Skeletal muscle cell (primary cell): ENCODE measurements at places on chromosomes 5 and 9.
A peak's percentile ranks its signal among the peaks of the same experiment; 100 is the strongest.

GRCh38 chr9:98603821-98604383, 104.8 kb downstream of the GABBR2 start:
- DNase-seq: peak; percentile 26

DNA sequence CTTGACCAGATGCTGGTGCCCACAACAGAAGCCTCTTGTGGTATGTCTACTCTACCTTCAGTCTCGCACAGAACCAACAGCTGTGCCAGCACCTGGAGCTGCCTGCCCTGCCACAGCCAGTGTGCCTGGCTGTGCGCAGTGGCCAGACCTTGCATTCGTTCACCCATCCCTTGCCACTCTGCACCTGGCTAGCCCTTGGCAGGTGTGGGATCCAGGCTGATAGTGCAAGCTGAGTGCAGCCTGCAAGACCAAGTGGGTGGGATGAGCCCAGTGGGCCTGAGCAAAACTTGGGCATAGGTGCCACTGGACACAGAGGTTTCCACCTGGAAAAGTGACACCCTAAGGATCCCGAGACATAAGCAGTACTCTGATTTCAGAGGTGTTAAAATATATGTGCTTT, 108.2 kb downstream of the ST8SIA4 start:
- no peak for DNase-seq

- no peak for DNase-seq
These were observed 10.2 kb downstream of the RECK start for GRCh38 chr9:36046923-36047322.

GRCh38 chr5:149632311-149633251, 51.3 kb downstream of the ARHGEF37 start:
- DNase-seq: peak; percentile 59

- DNase-seq: no peak
These were observed 96.9 kb upstream of the RASA1 start for GRCh38 chr5:87170799-87171198.

DNA sequence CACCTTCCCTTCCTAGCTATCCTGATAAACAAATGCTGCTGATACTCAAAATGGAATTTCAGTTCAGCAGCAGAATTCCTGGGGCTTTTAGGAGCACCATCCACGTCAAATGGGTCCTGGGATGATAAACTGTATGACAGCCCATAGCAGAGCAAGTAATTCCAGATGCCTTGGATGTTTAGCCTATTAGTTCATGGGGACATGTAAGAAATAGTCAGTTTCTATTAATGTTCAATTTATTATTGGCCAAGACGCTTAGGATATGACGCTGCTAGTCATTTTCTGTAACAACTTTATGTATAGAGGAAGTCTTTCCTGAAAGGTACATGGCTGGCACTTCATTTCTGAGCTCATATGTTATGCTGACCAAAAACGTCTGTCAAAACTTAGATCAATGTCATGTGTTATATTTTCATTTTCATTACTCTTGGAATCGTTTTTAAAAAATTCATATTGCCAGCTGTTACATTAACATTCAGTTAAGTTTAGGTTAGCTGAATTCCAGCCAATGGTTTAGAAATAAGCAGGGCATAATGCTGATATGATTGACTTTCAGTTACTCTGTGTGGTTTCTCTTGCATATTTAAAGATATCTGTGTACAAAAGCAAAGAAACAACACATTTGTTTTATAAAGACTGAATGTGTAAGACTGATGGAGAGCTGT, 243.8 kb downstream of the CSNK1G3 start:
- peak; percentile 58 for DNase-seq

- DNase-seq: no peak
These were observed 326.8 kb upstream of the SLC30A5 start for GRCh38 chr5:68766952-68767464.

DNA sequence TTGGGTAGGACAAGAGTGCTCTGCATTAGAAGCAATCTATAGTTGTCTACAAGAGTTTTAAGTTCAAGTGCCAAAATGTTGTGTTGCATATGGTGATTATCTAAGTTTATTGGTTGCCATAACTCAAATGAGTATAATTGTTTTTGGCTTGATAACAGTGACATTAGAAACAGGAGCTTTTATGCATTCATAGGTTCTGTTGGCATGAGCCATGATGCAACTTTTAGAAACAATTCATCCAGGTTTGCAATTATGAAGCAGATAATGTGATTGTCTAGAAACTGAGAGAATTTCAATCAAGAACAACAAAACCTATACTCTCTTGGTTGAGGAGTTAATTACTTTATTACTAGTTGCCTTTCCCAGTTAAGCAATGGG, 137.0 kb downstream of the PBX3 start:
- DNase-seq: no peak

GRCh38 chr5:38069360-38069759, 189.0 kb upstream of the EGFLAM start:
- no peak for DNase-seq

- DNase-seq: no peak
These were observed 1.8 kb downstream of the RALGDS start for GRCh38 chr9:133119103-133119845.

GRCh38 chr5:98905857-98906688, 22.7 kb downstream of the CHD1 start:
- DNase-seq: no peak

DNA sequence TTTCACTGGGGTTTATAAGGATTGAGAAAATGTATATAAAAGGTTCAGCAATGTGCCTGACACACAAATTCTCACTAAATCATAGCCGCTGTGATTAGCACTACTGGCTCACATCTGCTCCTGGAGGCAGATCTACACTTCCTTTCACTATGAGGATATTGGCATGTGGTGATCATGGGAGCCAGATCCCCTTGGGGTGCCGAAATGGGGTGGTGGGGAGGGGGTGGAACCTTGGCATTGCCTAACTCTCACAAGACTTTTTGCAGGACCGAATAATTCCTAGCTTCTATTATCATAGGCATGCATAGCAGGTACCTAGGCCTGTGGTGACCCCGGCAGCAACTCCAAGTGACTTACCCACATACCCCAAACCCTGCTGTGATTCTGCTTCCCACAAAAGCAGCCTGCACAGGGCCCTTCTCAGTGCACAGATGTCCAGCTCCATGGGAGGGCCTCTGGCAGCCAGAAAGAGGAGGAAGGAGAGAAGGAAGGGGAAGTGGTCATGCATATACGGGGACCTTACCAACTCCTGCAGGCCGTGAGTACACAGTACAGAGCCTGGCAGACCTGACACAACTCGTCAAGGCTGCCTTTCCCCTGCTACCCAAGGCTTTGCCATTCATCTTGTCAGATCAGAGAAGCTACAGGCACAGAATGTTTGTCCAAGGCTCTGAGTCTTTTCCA, 61.3 kb upstream of the IQGAP2 start:
- no peak for DNase-seq

- no peak for DNase-seq
These were observed 101.4 kb downstream of the TMEM167A start for GRCh38 chr5:82975812-82976211.

DNA sequence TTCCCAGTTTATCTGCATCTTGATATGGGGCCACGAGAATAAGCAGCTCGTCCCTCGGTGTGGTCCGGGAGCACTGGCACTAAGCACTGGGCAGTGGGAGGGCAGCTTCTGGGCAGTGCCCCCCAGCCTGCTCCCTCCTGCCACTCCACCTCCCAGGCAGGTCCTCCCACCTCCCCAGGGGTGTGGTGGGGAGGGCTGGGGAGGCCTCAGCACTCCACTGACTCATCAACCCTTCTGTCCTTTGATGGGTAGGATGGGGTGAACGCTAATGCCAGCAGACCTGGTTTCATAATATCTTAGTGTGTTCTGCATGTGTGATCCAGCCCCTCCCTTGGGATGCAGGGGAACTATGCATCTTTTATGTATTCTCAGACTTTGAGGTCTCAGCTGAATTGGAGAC, 62.2 kb upstream of the GNE start:
- no peak for DNase-seq

GRCh38 chr9:127124792-127125191, 2.4 kb upstream of the ANGPTL2 start:
- DNase-seq: no peak

DNA sequence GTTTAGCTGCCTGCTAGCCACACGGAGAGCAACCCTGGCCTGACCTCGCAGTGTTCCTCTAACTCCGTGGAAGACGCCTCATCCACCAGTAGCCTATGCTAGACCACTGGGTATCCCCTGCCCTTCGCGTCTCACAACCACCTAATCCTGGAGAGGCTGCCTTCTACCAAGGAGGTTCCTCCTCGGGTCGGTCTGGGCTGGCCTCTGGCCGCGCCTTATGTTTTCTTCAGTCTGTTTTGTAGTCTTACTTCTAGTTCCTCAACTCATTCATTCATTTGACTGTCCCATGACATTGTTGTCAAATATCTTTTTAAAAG, 1.6 kb upstream of the TPM2 start:
- no peak for DNase-seq

- DNase-seq: no peak
These were observed 68.3 kb downstream of the TBCA start for GRCh38 chr5:77707791-77708190.
